ENCODE measurements at places on chromosomes 12 and 14.
A peak's percentile ranks its signal among the peaks of the same experiment; 100 is the strongest.

DNA sequence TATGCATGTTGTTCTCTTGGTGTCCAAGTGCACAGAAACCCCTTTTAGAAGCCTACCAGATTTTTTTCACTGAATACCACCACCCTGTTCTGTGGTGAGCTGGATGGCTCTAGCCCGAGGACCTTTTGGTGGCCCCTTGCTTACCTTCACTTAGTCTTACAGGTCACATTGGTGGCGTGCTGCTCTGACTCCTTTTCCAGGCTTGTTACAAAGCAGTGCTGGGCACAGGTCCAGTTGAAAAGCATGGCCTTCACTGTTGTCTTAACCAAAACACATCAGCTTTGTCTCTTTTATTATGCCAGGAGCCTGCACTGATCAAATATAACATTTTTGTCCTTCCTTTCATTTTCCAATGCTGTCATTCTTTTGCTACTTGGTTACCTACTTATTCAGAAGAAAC, 43.6 kb upstream of the ARHGAP5 start:
- DNase-seq: no peak

DNA sequence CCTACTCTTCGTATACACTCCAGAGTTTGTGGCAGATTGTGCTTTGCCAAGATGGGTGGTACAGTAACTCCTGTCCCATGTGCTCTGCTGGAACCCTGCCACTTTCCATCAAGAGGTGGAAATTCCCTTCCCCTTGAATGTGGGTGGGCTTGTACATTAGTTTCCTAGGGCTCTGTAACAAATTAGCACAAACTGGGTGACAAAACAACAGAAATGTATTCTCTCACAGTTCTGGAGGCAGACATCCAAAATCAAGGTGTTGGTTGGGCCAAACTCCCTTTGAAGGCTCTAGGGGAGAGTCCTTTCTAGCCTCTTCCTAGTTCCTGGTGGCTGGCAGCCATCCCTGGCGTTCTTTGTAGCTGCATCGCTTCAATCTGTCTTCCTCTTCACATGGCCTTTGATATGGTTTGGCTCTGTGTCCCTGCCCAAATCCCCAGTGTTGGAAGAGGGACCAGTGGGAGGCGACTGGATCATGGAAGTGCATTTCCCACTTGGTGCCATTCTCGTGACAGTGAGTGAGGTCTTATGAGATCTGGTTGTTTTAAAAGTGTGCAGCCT, 117.5 kb downstream of the VRK1 start:
- no peak for DNase-seq

DNA sequence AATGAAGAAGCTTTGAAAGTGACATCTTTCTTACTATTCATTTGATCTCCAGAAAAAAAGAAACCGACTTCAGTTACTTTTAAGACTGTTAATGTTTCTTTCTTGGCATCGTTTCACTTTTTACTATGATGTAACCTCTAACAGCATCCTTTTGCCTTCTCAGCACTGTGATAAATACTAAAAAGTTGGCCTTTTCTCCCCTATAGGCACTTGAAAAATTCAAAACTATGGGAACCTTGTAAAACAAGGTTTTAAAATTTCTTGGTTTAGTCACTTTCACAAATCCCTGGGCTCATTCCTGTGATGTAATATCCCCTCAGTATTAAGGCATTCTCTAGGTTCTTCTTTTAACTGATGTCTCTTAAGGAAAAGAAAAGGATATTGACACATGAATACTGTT, 281.8 kb downstream of the EGLN3 start:
- DNase-seq: no peak

DNA sequence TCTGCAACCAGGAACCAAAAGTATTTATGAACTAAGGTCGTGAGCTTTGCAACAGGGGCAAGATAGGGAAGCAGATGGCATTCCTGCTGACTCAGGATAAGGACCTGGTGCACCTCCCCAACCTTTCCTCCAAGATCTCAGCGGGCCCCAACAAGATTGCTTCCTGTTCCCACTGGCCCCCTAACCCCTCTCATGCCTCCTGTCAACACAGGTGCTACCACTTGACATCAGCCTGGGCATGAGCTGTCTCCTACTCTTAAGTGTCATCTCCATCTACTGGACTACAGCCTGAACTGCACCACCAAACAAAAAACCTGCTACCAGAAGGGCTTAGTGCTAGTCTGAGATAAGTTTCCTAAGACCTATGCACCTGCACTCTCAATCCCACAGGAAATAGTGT, 32.7 kb downstream of the MED6 start:
- DNase-seq: peak; percentile 83

GRCh38 chr12:98551787-98552186, 36.4 kb downstream of the TMPO start:
- DNase-seq: no peak

GRCh38 chr14:89672636-89673511, 255.8 kb upstream of the FOXN3 start:
- DNase-seq: peak; percentile 79

DNA sequence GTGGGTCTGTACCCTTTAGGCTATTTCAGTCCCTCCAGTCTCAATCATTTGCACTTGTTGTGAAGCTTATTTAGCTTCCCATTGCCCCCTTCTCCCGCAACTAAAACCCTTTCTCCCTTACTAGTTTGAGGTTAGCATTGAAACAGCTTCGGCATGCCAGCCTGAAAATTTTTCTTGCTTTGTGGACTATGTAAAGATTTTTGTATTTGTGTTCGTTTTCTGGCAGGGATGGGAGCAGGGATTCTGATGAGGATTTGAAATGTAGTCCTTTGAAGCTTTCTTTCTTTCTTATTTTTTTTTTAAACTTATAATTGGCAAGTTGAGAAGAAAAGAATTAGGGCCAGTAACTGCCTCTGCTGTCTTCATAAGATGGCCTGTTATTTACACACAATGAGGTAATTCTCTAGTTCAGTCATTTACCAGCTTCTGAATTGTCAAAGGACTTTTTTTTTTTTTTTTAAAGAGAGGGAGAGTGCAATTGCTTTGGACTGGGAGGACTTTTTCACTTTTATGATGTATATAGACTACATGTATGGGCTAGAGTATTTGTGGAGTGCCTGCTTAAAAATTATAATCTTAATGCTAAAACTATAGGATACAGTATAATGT, 29.0 kb downstream of the PALS1 start:
- DNase-seq: no peak

- no peak for DNase-seq
Observed at GRCh38 chr14:33586806-33587205, 364.1 kb downstream of the EGLN3 start.

DNA sequence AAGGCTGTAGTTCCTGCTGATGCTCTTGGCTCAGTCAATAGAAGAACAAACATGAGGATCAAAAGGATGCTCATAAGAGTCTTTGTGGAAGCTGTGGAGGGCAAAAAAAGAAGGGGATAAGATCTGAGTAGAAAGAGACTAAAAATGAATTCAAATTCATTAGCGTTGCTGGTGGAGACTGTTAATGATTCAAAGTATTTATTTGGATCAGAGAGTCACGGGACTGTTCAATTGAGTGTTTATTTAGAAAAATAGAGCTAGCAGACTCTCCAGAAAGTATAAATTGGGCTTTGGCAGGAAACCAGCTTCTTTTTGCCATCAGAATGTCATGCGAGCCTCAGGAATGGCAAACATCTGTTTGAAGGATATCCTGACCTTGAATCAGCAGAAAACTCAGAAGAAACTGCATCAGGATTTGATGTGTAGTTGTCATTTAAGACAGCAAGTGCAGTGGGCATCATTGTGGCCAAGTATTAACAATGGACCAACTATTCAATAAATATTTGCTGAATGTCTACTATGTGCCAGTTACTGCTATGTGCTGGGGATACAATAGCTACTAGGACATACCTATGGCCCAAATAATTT, 126.4 kb downstream of the TBC1D30 start:
- no peak for DNase-seq

All from hematopoietic multipotent progenitor cell treated with erythropoietin and hydrocortisone succinate and interleukin-3 and kit ligand, for 6 days (in vitro differentiated cells).